8988T (cell line): ENCODE measurements at places on chromosomes 5 and 9.
A peak's percentile ranks its signal among the peaks of the same experiment; 100 is the strongest.

GRCh38 chr9:76474419-76474818 is 15.4 kb downstream of the GCNT1 start:
- no peak for DNase-seq

- no peak for DNase-seq
Observed at GRCh38 chr5:81513982-81514381, 120.0 kb upstream of the ACOT12 start.

DNA sequence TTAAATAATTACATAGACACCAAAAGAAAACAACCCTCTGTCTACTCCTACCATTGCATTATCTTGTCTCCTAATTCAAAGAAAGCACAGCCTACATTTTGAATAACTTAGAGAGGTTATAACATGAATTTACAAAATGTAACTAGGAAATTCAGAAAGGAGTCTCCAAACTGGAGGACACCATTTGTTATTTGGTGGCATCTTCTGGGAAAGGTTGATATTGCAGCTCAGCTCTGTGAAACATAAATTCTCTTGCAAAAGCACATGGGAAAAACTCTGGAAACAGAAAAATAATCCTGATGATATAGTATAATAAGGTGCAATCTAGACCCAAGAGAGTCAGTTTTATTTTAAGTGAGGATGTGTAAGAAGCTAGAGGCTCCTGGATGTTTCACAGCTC is 215.3 kb downstream of the MLLT3 start:
- no peak for DNase-seq

DNA sequence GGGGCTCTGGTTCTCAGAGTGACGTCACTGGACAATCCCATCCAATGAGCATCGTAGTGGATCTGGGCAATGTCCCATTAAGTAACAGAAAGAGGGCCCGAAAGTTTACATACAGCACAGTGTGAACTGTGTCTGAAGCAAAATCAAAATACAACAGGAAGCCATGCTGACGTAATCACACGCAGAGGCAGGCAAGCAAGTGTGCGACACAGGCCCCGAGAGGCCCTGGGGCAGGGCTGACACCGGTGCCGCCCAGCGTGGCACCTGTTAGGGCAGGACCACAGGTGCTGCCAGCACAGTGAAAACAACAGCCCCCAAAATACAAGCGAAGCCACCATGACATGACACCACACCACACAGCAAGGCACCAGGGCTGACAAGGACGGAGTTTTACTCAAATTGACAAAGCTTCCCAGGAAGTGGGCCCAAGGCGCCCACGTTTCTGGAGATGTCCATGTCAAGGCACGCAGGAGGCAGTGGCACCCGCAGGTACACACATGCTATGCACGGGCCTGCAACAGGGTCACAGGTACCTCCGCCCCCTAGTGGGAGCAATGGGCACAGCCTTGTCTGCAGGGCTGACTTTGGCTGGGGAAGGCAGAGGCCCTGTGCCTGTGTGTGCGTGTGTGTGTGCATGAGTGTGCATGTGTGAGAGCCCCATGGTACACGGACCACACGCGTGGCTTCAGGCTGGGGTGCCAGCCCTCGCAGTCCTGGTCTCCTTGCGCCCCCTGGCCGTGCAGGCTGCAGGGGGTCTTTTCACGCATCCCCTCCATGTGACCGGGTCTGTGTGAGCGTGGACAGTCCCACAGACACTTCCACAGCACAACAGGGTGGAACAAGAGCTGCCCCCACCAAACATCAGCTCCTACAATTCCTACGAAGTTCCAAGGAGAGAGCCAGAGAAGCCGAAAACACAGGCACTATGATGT is 19.6 kb downstream of the QSOX2 start:
- peak; percentile 75 for DNase-seq

GRCh38 chr5:158165647-158166046 is 306.7 kb upstream of the CLINT1 start:
- no peak for DNase-seq

GRCh38 chr5:158801893-158802292 is 297.8 kb downstream of the EBF1 start:
- no peak for DNase-seq

- DNase-seq, result no peak
Observed at GRCh38 chr5:170963521-170963920, 101.7 kb downstream of the RANBP17 start.

DNA sequence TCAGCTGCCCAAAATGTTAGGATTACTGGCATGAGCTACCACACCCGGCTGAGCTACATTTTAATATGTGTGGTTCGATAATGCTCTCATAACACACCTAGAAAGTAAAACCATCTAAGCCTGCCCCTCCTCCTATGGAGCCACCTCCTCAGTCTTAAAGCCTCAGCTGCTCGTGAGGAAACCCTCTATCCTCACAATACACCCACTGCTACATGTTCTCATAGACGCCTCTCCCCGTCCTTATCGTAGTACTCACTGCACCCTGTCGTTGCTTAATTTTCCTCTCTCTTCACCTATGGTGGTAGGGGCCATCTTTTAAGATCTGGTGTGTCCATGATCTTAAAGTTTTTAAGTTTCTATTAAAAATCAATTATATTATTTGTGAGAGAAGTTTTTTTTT is 72.9 kb downstream of the RCL1 start:
- no peak for DNase-seq

- DNase-seq, result no peak
Observed at GRCh38 chr5:10264604-10265003, 14.5 kb downstream of the CCT5 start.

DNA sequence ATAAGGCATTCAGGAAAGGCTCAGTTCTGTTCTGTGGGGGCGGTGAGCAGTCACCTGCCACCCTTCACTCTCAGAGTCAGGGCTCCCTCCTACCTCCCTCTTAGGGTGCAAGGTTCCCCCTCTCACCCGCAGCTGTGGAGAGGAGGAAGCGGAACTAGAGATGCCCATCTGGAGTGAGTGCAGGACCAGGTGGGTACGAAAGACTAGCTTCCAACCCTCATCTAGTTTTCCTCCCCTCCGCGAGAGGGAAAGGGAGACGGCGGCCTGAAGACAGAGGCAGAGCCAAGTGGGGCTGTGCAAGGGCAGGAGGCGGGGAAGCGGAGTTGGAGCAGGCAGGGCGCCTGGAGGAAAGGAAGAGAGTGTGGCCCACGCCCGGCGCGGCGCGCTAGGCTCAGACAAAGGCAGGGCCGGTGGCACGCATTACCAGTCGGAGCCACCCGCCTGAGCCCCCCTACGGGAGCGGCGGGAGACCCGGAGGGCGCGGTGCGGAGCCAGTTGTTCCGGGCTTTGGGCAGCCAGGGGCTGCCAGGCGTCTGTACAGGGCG is 7.3 kb downstream of the PRR7 start:
- no peak for DNase-seq

DNA sequence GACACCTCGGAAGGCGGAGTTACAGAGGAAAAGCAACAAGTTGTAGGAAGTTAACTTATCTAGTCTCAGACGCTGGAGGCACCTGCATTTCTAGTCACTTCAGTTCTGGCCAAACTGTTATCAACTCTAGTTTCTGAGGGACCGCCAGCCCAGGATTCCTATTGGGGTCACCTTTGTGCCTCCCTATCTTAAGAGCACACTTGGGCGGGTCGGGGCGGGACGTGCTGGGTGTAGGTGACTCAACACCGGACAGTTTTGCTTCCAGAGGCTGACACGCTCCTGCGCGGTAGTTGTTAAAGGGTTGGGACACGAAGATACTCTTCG is 679 bp upstream of the KDM4C start:
- peak; percentile 26 for DNase-seq

GRCh38 chr5:91503321-91503720 is 120.2 kb upstream of the ARRDC3 start:
- no peak for DNase-seq
